Stimulated activated CD4-positive, alpha-beta T cell treated with anti-CD3 and anti-CD28 coated beads, TNF-alpha, amount 100 ng/mL, for 24 hours (primary cell): ENCODE measurements at places on chromosomes 5 and 9.

- no peak for DNase-seq
Measured at GRCh38 chr5:174503461-174504265, 220.7 kb upstream of the MSX2 start.

DNA sequence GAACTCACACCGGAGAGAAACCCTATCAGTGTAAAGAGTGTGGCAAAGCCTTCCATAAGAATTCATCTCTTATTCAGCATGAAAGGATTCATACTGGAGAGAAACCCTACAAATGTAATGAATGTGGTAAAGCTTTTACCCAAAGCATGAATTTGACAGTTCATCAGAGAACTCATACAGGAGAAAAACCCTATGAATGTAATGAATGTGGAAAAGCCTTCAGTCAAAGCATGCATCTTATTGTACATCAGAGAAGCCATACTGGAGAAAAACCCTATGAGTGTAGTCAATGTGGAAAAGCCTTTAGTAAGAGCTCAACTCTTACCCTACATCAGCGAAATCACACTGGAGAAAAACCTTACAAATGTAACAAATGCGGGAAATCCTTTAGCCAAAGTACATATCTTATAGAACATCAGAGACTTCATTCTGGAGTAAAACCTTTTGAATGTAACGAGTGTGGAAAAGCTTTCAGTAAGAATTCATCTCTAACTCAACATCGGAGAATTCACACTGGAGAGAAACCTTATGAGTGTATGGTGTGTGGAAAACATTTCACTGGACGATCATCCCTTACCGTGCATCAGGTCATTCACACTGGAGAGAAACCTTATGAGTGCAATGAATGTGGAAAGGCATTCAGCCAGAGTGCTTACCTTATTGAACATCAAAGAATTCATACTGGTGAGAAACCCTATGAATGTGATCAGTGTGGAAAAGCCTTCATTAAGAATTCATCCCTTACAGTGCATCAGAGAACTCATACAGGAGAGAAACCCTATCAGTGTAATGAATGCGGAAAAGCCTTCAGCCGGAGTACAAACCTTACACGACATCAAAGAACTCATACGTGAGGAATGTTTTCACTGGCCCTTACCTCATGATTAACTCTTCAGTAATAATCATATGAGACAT is 8.9 kb upstream of the ZNF454 start:
- no peak for DNase-seq

- DNase-seq: no peak
Measured at GRCh38 chr9:96305171-96305570, 3.2 kb upstream of the HSD17B3 start.

DNA sequence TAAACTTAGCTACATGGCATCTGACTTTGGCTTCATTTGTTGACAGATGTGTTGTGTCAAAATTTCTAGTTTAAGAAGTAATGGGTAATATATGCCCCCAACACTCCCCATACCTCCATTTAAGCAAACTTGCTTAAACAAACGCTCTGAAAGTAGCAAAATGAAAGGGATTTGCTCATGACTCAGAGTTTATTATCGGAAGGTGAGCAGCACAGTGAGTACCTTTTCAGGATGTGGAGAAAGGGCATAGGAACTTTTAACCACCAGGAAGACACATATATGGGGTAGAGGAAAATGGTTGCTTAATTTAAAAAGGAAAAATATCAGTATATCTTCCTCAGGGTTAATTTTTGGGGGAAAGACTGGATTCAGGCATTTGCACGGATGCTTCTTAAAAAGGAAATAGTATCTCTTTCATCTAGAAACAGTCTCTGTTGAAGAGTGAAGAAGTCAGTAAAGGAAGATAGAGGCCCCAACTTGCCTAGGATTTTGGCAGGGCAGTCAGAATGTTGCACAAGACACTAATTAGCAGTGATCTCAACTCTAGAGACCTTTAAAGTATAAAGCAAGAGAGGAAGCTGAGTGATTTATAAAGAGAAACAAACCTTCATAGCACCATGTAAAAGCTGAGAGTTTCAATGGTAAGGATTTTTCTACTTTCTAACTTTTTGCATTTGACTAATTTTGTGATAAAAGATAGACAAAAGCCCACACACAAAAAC is 155.1 kb downstream of the TRIO start:
- DNase-seq: no peak

DNA sequence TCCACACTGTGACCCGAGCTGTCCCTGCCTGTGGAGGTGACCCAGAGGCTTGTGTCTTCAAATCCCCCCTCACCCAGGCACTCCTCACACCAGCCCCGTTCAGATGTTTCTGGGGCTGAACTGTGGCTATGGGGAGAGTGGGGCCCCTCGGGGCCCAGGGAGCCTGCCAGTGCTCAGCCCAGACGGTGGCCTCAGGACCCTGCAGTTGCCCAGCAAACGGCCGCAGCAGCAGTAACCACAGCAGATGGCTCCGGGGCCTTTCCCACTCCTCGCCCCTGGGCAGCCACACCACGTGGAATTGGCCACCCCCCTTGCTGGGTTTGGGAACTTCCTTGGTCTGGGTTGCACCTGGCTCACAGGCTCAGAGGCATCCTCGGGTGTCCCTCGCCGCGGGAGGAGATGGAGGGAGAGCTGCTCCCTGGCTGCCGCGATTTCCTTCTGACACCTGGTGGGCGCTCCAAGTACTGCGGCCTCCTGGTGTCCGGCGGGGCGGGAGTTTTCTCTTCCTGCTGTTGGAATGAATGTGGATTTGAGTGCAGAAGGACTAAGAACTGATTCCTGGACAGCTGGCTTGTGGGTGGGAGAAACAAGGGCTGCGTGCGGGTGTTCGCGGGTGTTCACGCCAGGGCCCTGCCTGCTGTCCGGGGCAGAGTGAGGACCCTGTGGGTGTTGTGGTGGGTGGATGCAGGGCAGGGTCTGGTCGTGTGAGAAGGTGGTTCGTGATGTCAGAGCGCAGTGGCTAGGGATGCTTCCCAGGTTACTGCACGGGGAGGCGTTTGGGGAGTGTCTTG is 97.5 kb downstream of the COL5A1 start:
- peak; percentile 6 for DNase-seq

DNA sequence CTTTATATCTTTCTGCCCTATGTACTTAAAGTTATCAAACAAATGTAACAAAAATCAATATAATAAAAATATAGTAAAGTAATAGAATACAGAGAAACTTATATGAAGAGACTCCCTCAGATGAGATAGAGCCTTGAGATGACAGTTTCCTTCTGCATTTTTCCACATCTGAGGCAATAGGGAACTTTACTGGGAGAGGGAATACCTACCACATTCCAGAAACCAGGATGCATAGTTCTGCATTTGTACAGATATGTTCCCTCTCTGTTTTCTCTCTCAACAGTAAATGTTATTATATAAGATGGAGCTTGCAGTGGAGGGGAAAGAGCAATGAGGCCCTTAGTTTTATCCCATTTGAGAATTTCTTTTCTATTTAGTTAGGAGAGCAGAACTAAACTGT is 109.6 kb upstream of the KCNN2 start:
- DNase-seq: no peak

- DNase-seq: no peak
Measured at GRCh38 chr5:33272288-33272687, 168.5 kb upstream of the TARS1 start.

DNA sequence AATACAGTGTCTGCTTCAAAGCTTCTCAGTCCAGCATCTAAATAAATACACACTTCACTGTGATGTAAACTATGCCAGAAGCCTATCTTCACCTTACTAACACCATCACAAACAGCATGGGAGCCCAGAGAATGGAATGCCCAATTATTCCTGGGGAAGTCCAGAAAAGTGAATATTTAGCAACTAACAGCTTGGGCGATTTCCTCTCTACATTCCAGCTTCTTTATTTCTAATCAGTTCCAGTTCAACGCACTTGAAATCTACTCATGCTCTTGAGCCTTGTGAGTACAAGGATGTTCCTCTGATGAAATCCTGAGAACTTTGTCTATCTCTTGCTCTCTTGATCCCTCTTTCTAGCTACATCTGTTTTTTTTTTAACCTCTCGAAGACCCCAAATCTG is 100.4 kb upstream of the C9orf72 start:
- DNase-seq: no peak

DNA sequence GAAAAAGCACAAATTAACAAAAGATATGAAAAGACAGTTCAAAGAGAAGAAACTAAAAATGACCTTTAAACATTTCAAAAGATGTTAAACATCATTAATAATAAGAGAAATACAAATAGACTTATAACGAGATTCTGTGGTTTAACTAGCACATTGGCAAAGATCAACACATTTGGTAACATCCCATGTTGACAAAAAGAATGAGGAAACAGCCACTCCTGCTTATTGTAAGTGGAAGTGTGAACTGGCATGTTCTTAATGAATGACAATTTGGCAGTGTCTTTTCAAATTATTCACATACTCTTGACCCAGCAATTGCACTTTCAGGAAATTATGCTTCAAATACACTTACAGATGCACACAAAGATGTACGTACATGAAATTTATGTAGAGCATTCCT is 176.3 kb downstream of the TLE1 start:
- DNase-seq: no peak

- DNase-seq: no peak
Measured at GRCh38 chr5:146173597-146173996, 8.9 kb downstream of the LARS1 start.

DNA sequence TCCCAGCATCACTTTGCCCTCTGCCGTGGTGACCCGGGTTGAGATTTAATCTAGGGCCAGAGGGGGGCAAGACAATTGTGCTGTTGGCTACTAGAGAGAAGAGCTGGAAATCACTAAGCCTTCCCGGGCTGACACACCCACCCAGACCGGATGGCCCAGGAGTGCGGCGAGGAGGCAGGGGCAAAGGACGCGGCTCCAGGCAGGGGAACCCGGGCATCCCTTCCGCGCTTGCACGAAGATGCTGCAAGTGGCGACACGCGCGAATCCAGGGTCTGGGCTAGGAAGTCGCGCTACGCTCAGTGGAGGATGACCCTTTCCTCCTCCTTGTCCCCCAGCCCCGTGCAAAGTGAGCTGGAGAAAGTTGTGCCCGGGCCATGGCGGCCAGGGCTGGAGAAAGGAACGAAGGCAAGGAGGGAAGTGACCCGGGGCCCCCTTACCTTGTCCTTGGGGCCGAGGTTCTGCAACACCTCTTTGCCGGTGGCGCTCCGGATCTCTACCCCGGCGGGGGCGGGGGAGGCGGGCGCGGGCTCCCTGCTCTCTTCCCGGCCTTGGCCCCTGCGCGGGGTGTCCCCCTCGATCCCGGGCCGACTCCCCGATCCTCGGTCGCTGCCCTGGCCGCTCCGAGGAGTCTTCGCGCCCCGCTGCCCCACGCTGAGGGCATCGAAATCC is 693 bp downstream of the DPYSL3 start:
- DNase-seq: no peak
